Tibial nerve (tissue), 4 donors: ENCODE measurements at places on chromosomes 5 and 9.

DNA sequence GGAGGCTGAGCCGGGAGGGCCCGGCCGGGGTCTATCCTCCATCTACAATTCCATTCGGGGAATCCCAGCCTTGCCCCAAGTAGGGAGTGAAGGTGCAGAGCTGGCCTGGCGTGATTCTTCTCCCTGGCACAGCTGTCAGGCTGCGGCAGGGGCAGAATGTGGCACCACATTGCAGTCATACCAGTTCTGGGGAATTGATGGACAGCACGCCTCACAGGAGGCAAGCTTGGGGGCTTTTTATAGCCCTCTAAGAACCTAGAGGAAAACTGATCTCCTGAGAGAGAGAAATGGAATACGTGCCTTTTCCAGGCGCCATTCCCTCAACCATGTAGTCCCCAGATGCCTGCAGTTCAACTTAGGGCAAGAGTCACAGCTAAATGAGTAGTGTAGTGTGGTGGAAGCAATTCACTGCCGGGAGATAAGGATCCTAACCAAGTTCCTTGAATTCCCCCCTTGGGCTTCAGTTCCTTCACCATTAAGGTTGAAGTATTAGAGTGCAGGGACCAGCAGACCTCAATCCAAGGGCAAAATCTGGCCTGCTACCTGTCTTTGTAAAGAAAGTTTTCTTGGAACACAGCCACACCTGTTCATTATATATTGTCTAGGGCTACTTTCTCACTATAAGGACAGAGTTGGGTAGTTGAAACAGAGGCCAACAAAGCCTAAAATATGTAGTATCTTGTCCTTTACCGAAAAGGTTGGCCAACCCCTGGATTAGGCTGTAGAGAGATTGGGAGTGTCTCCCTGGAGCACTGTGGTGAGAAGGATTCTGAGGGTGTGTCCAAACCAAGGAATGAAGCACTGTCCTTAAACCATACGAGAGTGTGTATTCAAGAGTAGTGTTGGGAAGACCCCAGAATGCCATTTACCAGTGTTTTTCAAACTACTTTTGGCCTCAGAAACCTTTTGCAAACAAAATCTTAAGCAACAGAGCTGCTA, 10.6 kb downstream of the AFAP1L1 start:
- DNase-seq: no peak

DNA sequence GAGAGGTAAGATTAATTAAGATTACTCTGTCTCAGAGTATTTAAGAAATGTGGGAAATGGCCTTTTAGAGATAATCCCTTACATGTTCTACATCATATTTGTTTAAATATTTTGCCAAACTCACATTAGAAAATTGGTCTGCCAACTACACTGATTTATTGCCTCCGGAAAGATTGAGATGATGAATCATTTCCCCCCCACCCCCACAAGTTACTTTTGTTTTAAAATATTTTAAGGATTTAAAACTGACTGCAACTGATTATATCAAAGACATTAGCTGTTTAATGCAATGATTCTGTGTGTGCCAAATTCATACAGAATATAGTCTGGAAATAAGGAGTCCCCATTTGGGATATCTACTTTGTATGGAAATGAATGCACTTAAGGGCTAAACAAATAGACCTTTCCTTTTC, 674.4 kb downstream of the PRR16 start:
- no peak for DNase-seq

- no peak for DNase-seq
These were observed 4.7 kb upstream of the PTGR1 start for GRCh38 chr9:111604054-111604615.

GRCh38 chr5:623531-623930, 11.4 kb downstream of the CEP72 start:
- DNase-seq: no peak

GRCh38 chr9:112112941-112113681, 62.0 kb downstream of the SUSD1 start:
- no peak for DNase-seq

DNA sequence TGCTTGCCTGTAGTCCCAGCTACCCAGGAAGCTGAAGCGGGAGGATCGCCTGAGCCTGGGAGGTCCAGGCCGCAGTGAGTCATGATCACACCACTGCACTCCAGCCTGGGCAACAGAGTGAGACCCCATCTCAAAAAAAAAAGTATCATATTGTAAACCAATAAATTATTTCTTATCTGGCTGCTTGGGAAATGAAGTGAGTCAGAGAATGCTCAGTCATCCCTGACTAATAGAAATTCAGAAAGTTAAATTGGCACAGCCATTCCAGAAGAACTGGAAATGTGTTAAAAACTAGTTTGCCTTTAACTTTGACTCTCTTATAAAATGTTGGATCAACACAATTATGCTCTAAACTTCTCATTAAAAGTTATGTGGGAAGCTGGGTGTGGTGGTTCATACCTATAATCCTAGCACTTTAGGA, 9.8 kb upstream of the GNE start:
- no peak for DNase-seq

DNA sequence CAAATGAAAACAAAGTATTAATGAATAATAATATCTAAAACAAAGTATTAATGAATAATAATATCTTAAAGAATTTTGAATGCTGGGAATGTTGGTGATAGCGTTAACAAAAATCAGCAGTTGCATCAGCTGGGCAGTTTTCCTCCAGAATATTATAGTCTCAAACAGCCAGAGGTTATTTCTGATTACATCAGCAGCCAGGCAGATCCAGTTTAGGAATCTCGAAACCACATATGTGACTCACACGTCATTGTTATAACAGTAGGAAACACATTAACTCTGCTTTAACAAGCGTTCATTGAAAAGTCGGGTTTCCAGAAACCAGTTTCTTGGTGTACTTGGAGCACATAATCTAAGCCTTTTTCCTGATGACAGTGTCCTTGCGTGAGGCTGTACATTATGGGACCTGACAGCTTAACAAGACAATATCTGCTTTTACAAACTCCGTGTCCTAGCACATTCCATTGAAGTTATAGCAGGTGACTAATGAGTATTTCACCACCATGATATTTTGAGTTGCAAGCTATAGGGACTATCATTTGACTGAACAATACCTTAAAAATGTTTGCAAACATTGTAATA, 559.5 kb upstream of the KLF4 start:
- no peak for DNase-seq

- DNase-seq: no peak
These were observed 426.2 kb upstream of the BRINP1 start for GRCh38 chr9:119795395-119795794.

- DNase-seq: no peak
These were observed 400.5 kb downstream of the IRX1 start for GRCh38 chr5:3995954-3996619.
